Activated T-helper 2 cell treated with anti-CD3 and anti-CD28 coated beads, Interferon-gamma antibody, Interleukin-2, Interleukin-4, amounts not matched to agents 10 μg/mL and 5 μg/mL and 100 μg/mL, durations not matched to agents 14 hours and 24 hours and 36 hours (primary cell): ENCODE measurements at places on chromosomes 5 and 9.

DNA sequence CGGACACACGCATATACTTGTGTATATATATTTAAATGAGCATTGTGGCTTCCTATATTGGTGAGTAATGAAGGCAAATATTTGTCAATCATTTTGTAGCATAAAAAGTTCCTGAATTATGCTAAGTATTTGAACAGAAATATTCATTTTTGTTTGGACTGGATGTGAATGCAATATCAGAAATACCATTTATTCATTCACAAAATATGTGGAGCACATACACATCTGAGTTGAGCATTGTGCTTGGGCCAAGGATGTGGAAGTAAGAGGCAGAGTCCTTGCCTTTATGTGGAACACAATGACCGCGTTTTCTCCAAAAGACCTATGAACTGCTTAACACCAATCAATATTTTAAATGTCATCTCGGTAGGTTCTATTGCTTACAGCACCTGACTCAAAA, 1086.5 kb downstream of the NR2F1-AS1 start:
- no peaks in the 10 kb centered on the region for H3K36me3 ChIP-seq
- no peaks in the 10 kb centered on the region for H3K4me1 ChIP-seq
- no peaks in the 10 kb centered on the region for H3K27me3 ChIP-seq

GRCh38 chr5:12845549-12846159, 941.4 kb upstream of the CTNND2 start:
- no peaks in the 10 kb centered on the region for H3K4me1 ChIP-seq
- H3K27ac ChIP-seq: no peak overlapping the region
- no peaks in the 10 kb centered on the region for H3K27me3 ChIP-seq
- H3K4me3 ChIP-seq: no peak overlapping the region
- DNase-seq: no peak
- H3K36me3 ChIP-seq: no peaks in the 10 kb centered on the region

DNA sequence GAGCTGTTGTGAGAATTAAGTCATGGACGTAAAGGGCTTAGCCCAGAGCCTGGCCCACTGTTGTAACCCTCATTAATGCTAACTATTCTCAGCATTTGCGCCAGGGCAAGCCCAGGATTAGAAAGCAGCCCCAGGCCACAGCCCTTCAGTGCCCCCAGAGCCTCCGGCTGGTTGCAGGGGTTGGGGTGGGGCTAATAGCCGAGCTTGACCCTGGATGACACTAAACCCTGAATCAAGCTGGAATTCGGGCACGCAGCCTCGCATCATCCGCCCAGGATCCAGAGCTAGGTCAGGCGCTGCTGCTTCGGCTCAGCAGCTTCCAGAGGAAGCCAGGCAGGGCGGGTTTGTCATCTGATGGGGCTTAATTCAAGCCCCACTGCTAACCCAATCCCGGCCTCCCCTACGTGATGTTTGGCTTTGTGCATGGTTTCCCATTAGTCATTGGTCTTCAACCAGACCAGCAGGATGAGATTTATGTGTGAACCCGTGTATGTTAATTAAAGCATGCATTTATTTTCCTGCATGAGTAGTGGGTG, 1.2 kb upstream of the MEGF9 start:
- H3K36me3 ChIP-seq: no peaks in the 10 kb centered on the region
- no peak overlapping the region for H3K27ac ChIP-seq

DNA sequence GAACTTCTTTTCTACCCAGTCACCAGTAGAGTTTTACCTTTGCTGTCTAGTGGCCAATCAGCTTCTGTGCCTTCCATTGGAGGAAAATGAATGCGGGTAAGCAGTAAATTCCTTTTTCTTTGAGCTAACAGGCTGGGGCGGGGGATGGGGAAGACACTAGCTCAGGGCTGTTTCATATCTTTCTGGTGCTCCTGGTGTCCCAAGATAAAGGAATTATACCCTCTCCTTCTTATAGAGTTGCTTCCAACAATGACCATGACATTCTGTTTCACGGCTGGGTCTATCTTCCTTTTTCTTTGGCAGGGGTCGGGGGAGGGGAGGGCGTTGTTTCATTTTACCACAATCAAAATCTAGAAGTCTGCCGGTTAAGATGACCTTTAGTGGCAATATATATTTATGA, 51.2 kb upstream of the RPS23 start:
- no peaks in the 10 kb centered on the region for H3K36me3 ChIP-seq
- DNase-seq: no peak
- peaks cover 19% of the 10 kb centered on the region for H3K27me3 ChIP-seq
- no peaks in the 10 kb centered on the region for H3K4me1 ChIP-seq
